ENCODE measurements at places on chromosomes 5 and 9.

- peak; percentile 93 for DNase-seq
These were observed 146.9 kb upstream of the DMRT1 start for GRCh38 chr9:694403-695154.

GRCh38 chr9:77514886-77515711, 133.0 kb downstream of the GNA14 start:
- DNase-seq = no peak

DNA sequence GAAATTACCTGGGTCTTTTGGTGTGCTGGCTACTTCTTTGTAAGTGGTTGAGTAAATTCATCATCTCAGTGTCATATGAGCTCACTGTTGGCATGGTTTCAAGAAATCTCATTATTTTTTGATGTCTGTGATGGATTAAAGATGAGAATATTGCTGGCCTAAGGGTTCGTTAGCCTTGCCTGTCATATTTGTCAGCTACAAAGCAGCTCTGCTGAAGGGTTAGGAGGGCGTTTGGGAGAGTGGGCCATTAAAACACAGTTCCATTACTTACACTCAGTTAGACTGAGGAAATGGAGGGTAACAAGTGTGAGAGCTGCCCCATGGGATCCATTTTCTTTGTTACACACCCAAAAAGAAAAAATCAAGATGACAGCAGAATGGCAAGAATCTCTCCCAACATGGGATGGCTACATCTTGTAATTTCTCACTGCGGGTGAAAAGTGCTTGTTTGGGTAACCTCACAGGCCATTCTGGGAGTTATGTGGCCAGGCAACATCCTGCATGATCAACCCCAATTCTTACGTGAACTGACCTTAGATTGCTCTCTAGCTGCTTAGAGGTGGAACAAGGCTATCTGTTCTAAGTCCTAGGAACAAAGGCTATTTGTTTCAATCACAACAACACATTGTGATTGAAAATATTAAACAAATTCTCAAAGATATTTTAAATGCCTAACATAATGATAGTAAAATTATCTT, 609.5 kb upstream of the RGMB start:
- no peak for DNase-seq

DNA sequence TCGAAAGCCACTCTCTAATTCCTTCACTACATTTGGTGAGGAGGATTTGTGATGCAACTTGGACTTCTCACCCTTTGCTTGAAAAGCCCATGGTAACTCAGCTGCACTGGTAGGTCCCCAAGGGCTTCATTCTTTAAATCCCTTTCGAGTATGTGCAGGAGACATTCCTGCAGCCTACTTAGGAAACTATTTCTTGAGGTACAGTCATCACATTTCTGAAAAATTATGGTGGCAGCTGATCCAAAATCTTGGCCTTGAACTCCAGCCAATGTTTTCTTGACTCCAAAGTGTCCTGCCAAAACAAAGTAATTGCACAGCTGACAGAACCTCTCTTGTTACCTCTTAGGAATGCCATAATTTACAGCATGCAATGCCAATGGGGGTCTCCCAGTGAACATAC, 99.7 kb downstream of the NPR3 start:
- peak; percentile 99 for DNase-seq

DNA sequence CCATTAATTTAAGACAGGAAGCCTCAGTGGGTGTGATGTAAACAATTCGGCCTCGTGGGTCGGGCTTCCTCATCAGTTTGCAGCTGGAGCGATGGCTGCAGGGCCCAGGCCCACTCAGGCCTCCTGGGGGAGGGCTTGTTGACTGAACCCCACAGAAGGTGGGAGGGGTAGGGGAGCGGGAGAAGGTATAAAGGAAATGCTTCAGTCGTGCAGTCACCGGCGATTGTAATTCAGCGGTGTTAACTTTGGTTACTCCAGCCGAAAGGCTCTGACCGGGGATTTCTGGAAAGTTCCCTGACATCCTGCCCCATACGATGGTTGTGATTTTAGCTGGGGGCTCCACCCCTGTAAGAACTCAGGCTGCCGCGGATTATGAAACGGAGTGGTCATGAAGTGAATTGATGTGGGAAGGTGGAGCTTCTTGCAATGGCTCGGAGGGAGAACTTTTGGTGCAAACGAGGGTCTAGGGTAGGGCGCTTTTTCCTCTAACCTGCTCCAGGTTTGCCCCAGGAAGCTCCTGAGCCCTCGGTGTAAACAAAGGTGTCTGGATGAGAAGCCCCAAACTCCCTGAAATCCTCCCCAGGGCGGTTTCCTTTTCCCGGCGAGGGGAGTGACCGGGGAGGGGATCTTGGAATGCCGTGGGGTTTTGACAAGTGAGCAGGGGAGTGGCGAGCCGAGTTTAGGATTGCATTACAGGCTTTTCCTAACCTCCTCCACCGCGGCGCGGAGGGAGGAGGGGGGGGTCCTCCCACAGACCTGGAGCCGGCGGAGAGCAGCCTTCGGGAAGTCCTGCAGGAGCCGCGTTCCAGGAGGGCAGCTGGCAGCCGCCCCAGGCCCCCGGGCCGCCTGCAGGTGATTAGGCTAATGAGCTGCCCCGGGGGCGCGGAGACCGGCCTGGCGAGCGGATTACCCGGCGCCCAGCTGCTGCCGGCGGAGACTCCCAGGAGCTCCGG, 215.5 kb downstream of the PDZD2 start:
- DNase-seq = peak; percentile 43

DNA sequence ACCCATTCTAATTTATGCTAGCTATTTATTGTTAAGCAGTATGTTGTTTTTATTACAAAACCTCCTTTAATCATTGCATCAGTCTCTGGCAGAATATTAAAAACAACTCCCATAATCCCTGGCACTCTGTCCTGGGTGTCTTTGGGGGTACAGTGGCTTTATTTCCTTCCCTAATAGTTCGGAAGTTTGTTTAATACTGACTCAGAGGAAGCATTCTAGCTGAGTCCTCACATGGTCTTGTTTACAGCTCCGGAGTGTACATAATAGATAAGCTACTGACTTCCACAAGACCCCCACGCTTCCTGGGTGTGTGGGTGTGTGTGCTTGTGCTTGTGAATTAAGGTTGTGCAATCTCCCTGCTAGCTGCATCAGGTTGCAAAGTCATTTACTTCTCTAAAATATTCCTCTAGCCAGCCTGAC, 149.8 kb upstream of the CDKN2B start:
- peak; percentile 63 for DNase-seq

GRCh38 chr5:56080375-56081052, 85.8 kb upstream of the IL6ST start:
- no peak for DNase-seq

- DNase-seq = peak; percentile 70
These were observed 149.1 kb upstream of the KLF4 start for GRCh38 chr9:107638521-107639310.

DNA sequence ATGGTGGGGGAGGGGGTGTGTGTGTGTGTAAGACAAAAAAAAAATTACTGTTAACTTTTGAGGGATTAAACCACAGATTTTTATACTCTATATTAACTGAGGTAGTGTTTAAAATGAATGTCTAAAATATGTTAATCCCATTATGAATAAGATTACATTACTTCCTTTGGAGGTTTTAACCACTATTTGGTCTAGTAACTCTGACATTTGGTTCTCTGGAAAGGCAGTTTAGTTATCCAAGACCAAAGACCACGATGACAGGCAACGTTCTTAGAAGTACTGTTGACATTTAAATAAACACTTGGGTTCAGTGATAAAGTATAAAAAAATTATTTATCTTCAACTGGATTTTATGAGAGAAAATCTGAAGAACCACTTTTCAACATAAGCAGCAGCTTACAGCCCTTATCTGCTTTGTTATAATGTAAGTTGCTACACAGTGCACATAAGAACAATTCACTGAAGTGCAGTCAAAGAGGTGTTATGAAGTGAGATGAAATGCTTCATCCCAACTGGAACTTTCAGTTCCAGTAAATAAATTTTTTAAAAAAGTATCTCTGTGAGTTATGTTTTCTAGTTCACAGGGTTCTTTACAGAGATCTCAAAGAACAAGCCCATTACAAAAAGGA, 94.5 kb downstream of the OSMR start:
- DNase-seq = no peak

GRCh38 chr9:82732928-82733327, 330.0 kb downstream of the RASEF start:
- no peak for DNase-seq

DNA sequence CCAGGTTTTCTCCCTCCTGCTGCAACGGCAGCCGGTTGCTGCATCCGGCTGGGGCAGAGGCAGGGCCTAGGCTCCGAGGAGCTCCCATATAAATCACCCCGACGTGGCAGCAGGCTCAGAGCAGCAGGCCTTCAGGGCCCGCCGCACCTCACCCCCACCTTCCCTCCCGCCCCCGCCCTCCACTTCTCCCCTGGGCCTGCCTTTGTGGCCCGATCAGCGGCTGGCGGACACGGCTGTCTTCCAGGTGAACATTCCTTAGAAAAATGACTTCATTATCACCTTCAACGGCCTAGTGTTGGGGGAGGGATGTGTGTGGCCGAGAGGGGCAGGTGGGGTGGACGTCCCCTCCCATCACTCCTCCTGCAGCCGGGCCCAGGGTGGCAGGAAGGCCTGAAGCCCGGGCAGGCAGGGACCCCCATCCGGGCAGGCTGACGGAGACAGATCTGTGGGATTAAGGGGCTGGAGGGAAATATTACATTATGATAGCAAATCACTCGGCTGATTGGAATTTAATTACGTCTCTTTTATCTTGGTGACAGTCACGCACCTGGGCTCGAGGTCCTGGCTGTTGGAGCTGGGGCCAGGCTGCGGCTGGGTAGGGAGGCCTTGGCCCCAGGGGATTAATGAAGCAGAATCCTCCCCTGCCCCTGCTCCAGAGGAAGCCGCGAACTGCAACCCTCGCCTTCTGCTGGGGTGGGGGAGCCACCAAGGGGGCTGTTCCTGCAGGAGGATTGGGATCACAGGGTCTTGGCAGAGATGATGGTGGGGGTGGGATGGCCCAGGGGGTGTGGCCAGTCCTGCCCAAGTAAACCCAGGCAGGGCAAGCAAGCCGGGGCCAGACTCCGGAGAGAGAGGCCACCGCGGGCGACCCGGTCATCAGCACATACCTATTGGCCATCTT, 38.4 kb upstream of the RXRA start:
- no peak for DNase-seq

DNA sequence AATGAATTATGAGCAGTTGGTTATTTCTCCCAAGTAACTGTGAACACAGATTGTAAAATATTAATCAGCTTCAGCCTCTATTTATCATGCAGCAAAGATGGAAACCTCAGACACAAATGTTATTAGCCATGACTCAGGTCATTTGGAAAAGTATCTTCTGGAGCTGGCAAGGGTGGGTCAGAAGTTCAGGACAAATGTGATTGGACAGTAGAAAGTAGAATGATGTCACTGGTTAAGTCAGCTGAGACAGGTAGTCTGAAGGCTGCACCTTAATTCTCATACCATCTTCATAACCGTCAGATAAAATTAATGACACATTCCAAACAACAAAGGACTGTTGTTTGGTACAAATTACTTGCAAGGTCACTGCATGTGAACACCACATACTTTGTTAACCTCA, 140.2 kb downstream of the EMB start:
- DNase-seq = no peak

- DNase-seq = no peak
These were observed 116.6 kb downstream of the SH3GL2 start for GRCh38 chr9:17695482-17695881.

GRCh38 chr5:138466900-138467710, 1.8 kb downstream of the EGR1 start:
- DNase-seq = peak; percentile 31

GRCh38 chr5:149367249-149367971, 9.6 kb downstream of the PCYOX1L start:
- DNase-seq = peak; percentile 73

- peak; percentile 2 for DNase-seq
These were observed 632.6 kb upstream of the EDIL3 start for GRCh38 chr5:85017261-85017660.

GRCh38 chr5:95471942-95472341, 80.8 kb downstream of the FAM81B start:
- DNase-seq = peak; percentile 51

- DNase-seq = no peak
These were observed 3.5 kb upstream of the NEK6 start for GRCh38 chr9:124254261-124254682.
